ENCODE measurements at places on chromosomes 16 and 17.

DNA sequence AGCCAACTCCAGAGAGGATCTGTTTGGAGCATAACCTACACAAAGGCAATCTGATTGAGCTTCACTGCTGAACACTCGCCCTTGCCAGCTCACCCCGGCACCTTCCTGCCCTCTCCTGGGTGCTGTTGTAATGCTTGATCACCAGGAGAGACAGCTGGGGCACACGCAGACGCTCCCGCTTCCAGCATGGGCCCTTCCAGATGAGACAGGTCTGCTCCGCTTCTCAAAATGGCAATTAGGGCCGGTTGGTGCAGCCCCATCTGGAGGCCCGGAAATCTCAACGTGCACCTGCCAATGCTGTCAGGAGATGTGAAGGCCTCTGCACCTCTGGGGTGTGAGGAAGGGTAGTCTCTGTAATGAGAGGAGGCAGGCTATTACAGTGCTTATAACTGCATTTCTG, 206.1 kb downstream of the ABCC12 start:
- no peak for DNase-seq

- no peak for DNase-seq
Observed at GRCh38 chr16:52581530-52581929, 34.6 kb upstream of the TOX3 start.

DNA sequence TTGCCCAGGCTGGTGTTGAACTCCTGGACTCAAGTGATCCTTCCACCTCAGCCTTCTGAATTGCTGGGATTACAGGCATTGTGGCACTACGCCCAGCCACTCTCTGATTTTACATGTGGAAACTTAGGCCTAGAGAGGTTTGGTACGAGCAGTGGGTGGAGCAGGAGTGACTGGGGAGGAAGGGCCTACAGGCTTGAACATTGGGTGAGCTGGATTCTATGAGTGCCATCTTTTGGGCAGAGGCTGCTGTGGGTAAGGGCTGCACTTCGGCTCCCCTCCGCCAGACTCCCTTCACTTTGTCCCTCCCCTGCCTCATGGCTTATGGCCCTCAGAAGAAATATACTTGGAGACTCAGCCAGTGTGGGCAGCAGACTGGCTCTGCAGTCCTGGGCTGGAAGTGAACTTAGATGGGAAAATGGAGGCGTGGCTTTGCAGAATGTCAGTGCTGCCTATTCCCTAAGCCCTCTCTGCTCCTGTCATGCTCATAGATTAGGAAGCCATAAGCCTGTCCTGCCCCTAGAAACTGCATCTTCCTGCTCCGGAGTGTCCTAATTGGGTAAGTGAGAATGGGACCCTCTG, 9.5 kb upstream of the MRC2 start:
- DNase-seq = no peak

DNA sequence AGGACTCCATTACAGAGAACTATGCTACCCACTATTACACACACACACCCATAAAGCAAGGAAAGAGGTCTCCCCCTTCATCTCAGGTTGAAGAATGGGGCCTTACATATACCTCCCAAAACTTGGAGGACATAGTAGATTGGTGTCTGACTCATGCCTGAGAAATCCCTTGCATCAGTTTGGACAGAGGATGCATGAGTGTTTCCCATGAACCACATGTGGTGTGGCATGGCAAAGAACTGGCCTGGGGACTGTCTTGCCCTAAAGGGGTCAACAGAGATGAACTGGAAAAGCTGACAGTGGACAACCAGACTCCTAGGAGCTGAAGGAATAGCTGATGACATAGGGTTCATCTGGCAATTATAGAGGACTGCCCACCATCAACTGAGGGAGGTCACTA, 54.0 kb downstream of the DYNLRB2 start:
- no peak for DNase-seq

DNA sequence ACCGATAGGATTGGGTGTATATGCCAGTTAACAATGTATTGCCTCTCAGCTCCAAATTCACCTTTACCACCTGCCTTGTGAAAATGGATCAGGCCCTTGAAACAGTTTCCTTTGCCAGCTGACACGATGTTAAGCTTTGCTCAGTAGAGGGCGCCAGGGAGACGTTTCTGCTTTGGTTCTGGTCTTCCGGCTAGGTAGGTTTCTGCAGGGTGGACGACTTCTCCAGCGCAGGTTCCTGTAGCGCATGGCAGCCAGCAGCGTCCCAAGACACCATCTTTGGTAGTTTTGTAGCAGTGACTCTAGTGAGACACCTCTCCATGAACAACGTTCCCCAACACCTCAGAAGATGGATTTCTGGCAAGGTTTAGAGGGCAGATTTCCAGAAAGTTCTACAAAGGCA, 24.0 kb downstream of the SYCE1L start:
- DNase-seq = peak; percentile 19

GRCh38 chr16:67387479-67388079, 5.7 kb downstream of the TPPP3 start:
- DNase-seq = no peak

DNA sequence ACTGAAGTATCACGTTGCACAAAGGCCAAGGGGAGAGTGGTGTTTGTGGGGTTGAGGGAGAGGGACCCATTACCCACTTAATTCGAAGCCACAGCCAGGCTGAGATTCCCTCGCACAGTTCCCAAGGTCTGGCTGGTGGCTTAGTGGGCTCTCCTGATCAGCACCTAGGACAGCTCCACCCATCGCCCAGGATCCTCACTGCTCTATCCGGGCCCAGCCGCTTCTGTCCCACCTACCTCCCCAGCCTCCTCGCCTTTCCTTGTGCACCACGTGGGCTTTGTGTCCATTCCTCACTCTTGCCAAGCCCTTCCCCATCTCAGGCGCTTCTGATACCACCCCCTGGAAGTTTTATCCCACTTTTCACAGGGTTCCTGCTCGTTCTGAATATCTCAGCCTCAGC, 163.5 kb downstream of the CCT6B start:
- DNase-seq = peak; percentile 1

- DNase-seq = no peak
Observed at GRCh38 chr17:68381076-68381900, 76.0 kb downstream of the WIPI1 start.

- peak; percentile 91 for DNase-seq
Observed at GRCh38 chr16:28309811-28310311, 17.5 kb downstream of the SBK1 start.

DNA sequence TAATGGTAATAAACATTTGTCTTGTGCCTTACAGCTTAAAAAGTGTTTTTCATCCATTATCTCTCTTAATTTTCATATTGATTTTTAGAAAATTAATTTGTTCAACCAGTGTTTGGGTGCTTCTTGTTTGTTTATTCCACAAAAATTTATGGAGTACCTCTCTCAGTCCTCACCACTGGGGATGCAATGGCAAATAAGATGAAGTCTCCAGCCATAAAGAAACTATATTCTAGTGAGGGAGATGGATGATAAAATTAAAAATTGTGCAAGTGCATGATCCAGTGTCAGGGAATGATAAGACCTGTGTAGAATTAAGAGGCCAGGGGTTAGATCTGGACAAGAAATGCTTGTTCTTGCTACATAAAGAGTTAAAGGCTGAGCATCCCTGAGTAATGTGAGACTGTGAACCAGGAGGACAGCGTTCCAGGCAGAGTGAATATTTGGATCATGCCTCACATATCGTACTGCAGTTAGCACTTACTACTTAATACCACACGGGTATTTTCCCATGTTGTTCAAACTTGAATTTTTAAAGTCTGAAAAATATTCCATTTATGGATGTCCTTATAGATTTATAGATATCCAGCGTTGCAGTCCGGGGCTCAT, 535.7 kb upstream of the HSBP1 start:
- no peak for DNase-seq

DNA sequence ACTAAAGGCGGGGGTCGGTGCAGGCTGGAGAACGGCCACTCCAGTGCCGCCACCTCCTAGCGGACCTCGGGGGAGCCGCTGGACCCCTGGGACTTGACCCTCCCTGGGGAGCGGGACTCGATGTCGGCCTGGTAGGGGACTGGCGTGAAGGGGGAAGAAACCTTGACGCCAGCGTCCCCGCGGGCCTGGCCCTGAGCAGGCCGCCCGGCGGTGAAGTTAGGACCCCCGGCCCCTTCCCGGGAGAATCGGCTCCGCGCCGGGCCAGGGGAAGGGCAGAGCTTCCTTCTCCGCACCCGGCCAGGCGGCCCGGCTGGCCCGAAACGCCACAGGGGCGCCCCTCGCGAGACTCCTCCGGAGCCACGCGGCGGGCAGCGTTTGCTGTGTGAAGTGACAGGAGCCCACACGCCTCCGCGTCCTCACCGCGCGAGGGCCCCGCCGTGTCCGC, 389 bp downstream of the DUS1L start:
- no peak for DNase-seq

DNA sequence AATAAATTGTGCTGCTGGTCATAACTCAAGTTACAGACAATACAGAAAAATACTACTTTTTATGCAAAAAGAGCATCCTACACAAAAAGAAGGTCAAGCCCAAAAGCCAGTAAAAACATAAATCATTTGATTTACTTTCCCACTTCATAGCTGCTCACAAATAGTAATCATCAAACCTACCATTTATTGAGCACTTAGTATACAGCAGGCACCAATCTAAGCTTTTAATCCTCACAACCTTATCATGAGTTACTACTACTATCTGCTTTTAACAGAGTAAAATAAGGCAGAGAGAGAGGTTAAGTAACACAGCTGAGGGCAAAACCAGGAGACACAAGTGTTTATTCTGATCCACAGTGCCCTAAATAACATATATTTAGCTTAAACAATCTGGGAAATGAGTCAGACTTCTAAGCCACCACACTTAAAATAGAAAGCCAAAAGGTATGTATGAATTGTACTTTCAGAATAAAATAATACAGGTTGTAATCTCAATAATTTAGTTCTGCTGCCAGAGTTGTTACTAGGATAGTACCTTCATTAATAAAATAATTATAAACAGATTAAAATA, 1.7 kb upstream of the AARS1 start:
- DNase-seq = no peak

DNA sequence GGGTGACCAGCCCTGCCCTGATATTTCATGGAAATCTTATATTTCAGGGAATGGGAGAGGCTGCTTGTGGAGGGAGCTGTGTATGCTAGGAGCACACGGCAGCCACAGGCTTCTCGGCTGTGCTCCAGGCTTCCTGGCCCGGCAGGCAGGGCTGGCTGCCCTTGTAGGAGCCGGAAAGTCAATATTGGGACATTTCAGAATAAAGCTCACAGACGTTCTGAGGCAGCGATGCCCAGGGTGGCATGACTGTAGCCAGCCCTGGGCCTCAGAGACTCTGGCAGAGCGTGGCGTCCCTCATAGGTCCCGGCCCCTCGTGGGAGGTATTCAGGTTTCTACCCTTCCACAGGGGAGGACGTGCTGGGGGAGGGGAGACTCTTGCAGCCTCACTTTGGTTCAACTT, 65.7 kb downstream of the BANP start:
- DNase-seq = no peak

- no peak for DNase-seq
Observed at GRCh38 chr17:269616-270514, 82.7 kb downstream of the RPH3AL start.

DNA sequence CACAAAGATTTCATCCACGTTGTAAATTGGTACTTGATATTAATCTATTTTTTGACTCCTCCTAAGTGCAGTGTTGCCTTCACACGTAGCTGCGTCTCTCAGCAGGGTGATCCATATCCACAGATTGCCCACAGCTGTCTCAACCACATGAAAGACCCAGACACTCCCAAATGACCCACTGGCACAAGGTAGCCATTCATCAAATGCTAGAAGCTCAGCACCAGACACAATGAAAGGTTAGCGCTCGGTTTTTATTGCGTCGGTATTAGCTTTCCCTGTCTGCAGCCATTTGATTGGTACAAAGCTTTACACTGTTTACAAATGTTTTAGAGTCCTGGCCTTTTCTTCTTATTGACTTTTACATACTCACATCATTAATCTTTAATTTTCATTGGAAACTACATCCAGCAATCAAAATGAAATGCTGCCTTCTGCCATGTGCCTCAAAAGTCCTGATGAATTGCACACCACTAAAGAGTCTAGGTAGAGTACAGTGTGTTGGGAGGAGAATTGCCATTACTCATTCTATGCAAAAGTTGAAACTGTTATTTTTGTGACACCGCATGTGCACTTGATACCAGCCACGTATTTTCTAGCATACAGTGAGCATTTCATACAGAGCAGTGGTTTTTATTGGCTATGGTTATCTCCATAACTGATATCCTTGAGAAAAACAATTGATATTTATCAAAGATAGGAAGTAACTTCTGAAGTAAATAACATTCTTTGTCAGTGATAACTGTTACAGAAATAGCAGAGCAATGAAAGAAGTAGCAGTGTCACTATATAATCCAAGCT, 127.3 kb upstream of the NUDT7 start:
- DNase-seq = no peak

DNA sequence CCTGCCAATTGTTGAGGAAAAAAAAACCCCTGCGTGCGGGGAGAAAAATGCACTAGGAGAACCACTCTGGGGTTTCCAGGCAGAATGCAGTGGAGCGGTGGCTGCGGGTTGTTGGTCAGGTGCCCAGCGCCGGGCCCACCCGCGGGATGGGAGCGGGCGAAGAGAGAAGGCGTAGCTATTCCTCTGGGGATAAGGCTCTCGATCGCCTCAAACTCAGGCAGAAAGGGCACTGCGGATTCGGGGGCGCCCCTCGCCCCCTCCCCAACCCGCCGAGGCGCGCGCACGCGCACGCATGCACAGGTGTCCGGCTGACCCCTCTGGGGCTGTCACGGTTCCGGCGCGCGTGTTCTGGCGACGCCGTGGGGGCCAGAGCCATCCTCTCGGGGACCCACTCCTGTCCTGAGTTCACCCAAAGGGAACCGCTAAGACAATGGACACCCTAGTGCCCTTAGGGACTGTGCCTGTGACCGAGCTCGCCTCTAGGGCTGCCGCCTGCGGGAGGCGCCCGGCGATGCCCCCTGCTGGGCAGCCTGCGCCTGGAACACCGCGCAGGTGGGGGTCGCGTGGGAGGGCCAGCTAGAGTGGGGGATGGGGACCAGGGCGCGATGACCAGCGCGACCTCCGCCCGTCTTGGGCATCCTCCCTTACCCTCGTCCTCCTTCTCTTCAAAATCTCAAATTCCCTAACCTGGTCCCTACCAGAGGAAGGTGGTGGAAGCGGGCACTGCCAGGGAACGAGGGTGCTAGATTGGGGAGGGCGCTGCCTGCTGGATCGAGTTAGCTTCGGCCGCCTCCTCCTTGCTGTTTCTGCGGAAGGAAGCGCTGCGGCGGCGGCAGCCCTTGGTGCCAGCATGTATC, 14.4 kb upstream of the CBX8 start:
- peak; percentile 47 for DNase-seq

GRCh38 chr17:28433721-28434120, 27.7 kb upstream of the SLC46A1 start:
- DNase-seq = no peak

GRCh38 chr16:77408607-77409006, 26.2 kb downstream of the ADAMTS18 start:
- no peak for DNase-seq
